Right lung (tissue), 10 donors: ENCODE measurements at places on chromosomes 12 and 14. TPM values are rescaled to one million over a fixed set of nuclear protein-coding genes. Genes with fewer than 3 reads are reported as not detected.
A peak's percentile ranks its signal among the peaks of the same experiment; 100 is the strongest.

GRCh38 chr14:25090256-25090655 lies 40.3 kb upstream of the STXBP6 start:
- DNase-seq = no peak

DNA sequence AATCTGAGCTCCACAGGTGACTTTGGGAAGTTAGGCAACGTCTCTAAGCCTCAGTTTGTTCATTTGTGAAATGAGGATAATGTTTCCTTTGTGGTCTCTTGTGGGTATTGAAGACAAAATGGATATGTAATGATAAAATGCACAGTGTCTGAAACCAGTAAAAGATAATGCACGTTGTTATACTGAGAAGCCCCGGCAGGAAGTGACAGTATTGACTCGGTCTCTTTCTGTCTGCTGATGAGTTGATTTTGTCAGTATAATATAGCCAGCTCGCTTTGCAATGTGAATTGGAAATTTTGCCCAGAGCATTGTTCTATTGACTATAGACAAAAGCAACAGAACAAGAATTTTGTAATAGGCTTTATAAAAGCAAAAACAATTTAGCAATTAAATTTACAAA lies 49.2 kb upstream of the SLC38A1 start:
- no peak for DNase-seq

GRCh38 chr12:83040339-83040738 lies 353.6 kb downstream of the TMTC2 start:
- no peak for DNase-seq

DNA sequence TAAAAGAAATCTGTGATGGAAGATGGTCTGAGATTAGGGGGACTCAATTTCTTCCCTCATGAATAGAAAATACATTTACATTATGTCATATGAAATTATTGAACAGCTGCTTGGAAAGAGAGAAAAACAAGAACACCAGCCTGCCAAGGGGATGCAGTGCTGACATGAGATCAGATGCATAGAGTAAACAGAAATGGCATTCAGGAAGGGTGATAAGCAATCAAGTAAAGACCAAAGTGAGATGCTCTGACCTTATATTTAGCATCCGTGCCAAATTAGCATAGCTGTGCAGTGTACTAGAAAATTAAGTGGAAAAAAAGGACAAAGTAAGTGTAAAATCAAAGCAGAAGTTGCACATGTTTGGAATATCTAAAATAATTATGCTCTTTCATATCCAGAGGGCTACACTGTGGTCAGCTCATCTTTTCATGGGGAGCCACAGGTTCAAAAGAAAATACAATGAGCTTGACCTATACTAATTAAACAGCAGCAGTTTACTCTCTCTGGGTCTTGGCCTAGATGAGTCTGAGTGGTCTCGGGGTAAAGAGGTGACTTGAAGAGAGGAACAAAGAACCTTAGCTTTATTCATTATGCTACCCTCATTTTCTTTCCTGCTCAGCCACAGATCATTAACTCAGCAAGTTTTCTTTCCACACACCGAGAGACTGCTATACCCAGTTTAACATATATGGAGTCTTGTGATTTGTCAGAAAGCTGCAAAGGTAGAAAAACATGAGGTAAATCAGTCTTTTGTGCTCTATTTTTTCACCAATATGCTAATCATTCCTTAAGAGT lies 359.4 kb upstream of the FOXG1 start:
- DNase-seq = no peak

DNA sequence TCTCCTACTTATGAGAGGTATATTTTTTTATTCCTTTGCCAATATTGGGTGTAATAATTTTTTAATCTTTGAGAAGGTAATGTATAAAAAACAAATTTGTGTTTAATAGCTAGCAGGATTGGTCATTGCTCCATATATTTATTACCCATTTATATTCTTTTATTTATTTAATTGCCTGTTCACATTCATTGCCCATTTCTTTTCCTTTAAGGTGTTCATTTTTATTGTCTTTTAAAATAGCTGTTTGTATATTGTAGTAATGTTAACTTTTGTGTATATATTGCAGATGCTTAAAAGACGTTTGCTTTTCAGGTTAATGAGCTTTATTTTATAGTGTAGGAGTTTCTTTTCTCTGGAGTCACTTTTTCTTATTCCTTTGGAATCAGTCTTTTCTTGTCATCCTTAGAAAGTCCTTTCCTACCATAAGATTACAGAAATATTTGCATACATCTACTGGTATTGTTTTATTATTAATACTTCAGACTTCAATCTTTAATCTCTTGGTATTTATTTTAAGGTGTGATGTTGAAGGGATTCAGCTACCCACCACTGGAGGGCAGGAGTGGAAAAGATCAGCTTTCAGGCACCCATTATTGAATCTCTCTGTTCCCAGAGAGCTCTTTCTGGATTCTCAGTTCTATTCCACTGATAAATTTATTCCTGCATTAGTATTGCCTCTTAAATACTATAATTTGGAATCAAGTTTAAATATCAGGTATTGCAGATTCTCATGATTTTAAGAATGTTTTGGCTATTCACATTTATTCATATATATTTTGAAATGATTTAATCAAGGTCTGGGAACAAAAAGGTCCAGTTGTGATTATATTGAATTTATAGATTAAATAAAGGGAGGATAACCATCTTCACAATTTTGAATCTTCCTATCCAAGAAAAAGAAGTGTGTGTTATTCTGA lies 17.3 kb downstream of the PPM1A start:
- DNase-seq = no peak

GRCh38 chr12:110742718-110743570 lies at the start of gene PPP1CC:
Gene PPP1CC (minus strand): TSS chr12:110742891. CDS start chr12:110742707, 184 bp downstream.
- peak; percentile 92 for DNase-seq

GRCh38 chr12:29960122-29960521 lies 176.4 kb upstream of the TMTC1 start:
- no peak for DNase-seq

GRCh38 chr12:76123259-76124212 lies 39.1 kb upstream of the NAP1L1 start:
- DNase-seq = no peak

GRCh38 chr12:11596141-11596540 lies 53.3 kb upstream of the ETV6 start:
- no peak for DNase-seq

The RHEBL1 gene
- polyA plus RNA-seq = 2.3 TPM

The SLC25A21 gene
- polyA plus RNA-seq = 1.5 TPM

The SLC7A8 gene
- polyA plus RNA-seq = 136 TPM

The ERC1 gene
- 39.7 TPM for polyA plus RNA-seq
